ENCODE measurements at places on chromosomes 2 and 18.

GRCh38 chr2:151665959-151666358, 68.3 kb downstream of the NEB start:
- DNase-seq: no peak

DNA sequence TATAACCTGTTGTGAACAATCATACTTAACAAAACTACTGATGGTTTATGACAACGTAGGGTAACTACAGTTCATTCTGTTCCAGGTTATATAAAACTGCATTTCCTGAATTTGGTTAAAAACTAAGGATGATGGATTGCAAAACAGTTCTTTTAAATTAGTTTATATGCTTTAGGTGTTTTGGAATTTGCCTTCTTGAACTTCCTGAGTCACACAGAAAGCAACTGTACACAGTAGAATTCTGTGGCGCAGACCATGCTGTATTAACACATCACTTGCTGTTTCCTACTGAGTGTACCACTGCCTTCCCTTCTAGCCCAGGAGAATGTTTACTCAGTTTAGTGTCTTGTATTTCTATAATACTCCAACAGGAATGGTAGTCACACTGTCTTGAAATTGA, 19.4 kb downstream of the ITGB1BP1 start:
- DNase-seq: no peak

GRCh38 chr18:13579874-13580273, 146.5 kb downstream of the FAM210A start:
- no peak for DNase-seq

DNA sequence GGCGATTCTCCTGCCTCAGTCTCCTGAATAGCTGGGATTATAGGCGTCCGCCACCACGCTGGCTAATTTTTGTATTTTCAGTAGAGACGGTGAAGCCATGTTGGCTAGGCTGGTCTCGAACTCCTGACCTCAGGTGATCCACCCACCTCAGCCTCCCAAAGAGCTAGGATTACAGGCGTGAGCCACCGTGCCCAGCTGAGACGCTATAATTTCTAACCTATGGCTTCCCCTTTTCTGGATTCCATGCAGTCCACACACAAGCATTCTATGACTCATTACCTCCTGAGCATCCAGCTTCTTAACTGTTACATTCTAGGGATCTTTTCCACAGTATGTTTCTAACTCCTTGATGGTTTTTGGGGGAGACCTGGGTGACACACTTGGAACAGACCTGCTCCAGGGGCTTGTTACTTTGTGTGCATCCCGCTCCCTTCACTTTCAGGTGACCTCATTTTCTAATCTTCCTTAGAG, 11.8 kb upstream of the KCMF1 start:
- DNase-seq: no peak

- DNase-seq: no peak
Observed at GRCh38 chr2:24163186-24163585, 11.7 kb upstream of the FAM228A start.

DNA sequence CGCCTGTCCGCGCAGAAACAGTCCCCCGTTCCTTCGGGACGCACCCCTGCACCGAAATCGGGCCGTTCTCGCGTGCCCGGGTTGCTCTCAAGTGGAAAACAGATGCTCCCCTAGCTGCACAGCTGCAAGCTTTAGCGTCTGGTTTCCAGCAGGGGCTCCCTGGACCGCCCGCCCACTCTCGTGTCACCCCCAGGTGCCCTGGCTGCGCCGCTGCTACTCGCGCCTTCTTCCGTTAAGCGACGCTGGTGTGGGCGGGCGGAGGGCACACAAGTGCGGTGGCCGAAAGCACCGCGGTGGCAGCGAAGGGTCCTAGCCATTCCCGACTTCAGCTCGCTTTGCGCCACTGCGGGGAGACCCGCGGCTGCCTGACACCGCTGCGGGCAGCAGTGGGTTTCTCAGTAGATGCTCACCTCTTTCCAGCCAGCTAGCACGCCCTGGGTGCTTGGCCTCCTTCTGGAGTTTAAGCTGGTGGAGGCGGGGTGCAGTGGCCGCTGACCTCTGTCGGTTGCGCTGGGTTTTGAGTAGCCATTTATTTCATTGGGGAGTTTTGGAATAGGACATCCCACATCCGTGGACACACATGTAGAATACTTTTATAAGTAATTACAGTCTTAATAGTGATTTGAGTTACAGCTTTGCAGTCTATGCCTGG, 806 bp downstream of the ZNF407 start:
- no peak for DNase-seq

DNA sequence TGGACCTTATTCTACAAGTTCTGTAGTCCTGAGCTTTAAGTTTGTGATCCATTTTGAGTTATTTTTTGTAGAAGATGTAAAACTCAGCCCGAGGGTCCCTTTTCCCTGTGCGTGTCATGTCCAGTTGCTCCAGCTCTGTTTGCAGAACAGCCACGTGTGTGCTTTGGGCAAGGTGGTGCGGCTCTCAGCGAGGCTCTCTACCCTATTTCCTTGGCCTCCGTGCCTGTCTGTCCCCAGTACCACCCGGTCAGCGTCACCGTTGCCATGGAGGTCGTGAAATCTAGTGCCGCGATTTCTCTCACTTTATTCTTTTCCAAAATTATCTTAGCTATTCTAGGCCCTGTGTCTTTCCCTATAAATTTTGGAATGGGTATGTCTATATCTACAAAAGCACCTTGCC, 141.0 kb upstream of the CTDP1 start:
- DNase-seq: no peak

DNA sequence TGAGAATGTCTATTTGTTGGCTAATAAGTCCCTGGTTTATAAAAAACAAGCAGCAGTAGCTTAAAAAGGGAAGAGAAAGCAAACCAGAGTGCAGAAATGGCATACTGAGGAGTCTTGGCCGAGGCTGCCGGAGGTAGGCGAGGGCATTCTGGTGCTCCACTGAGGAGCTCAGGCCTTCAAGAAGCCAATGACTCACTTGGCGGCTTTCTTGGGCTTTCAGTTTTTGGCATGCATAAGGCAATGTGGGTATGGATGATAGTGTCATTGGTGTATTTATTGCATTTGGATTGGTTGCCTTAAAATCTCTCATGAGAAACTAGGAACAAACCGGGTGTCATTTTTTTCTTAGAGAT, 119.6 kb upstream of the ARL5A start:
- no peak for DNase-seq

DNA sequence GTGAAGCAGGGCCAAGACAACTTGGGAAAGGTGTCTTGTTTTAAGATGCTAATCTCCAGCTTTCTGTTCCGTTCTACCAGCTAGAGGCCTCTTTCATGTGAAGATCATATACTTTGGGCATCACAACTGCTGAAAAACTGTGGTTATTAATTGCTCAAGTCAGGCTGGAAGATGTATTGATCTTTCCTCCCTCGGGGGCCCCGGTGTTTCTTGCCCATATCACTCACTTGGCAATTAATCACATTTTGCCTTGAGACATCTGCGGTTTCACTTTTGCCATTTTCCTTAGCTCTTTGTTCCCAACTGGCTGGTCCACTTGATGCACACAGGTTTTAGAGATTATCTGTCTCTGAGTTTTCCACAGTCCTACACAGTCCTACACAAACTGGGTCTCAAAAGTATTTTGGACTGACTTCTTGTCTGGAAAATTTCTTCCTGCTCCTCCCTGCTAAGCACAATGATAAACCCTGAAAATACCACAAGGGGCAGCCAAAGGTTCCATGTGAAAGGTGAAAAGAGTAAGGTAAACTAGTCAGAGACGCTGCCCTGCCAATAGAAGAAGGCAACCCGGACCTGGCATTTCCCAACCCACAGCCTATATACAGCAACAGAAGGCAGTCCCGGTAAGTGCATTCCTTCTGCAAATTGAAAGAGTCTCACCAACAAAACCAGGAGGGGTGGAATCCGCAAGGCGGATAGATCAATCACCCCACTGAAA, 181.0 kb downstream of the AFF3 start:
- DNase-seq: no peak

- no peak for DNase-seq
Observed at GRCh38 chr18:63206433-63207142, 113.0 kb downstream of the BCL2 start.

DNA sequence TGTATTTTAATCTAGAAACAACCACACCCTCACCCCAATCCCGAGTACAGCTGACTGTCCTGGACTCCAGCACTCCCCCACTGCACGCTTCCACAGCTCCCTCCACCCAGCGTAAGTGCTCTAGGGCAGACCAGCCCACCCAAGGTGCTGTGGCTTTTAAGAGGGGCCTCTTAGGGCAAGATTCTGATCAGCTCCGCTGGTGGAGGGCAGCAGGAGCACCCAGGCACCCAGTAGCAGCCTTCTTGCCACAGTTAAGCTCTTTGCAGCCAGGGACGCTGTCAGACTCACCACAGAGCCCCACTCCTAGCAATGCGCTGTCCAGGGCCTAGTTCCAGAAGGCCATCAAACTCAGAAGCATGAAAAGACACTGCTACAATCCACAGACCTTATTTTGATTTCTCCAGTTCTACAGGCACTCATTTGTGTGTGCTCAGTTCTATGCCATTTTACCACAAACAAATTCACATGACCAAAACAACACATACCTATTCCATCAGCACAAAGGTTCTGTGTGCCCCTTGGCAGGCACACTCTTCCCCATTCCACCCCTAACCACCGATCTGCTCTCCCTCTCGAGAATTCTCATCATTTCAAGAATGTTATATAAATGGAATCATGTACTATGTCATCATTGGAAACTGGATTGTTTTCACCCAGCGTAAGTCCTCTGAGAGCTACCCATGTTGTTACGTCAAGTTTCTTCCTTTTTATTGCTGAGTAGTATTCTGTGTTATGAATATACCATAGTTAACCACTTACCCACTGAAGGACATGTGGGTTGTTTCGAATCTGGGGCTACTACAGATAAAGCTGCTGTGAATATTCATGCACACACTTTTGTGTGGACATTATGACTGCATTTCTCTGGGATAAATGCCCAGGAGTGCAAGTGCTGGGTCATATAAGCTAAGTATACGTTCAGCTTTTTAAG, 40.4 kb downstream of the PTPN2 start:
- DNase-seq: no peak

DNA sequence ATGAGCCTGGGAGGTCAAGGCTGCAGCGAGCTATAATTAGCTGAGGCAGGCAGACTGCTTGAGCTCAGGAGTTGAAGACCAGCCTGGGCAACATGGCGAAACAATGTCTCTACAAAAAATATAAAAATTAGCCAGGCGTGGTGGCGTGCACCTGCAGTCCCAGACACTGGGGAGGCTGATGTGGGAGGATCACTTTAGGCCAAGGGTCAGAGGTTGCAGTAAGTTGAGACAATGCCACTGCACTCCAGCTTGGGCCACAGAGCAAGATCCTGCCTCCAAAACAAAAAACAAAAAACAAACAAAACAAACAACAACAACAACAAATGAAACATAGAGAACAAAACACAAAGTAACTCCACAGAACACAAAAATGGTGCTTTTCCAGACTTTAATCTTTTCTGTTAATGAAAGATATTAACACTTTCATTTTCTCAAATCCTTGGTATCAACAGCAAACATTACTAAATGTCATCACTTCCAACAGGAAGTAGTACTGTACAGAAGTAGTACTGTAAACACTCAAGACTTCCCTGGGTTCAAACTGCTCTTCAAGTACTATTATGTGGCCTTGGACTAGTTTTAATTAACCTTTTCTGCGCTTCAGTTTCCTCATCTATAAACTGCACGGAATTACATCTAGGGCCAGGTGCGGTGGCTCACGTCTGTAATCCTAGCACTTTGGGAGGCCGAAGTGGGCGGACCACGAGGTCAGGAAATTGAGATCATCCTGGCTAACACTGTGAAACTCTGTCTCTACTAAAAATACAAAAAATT, 27.9 kb downstream of the PUM2 start:
- peak; percentile 38 for DNase-seq

GRCh38 chr18:74217476-74218143, 69.3 kb downstream of the TIMM21 start:
- DNase-seq: no peak

DNA sequence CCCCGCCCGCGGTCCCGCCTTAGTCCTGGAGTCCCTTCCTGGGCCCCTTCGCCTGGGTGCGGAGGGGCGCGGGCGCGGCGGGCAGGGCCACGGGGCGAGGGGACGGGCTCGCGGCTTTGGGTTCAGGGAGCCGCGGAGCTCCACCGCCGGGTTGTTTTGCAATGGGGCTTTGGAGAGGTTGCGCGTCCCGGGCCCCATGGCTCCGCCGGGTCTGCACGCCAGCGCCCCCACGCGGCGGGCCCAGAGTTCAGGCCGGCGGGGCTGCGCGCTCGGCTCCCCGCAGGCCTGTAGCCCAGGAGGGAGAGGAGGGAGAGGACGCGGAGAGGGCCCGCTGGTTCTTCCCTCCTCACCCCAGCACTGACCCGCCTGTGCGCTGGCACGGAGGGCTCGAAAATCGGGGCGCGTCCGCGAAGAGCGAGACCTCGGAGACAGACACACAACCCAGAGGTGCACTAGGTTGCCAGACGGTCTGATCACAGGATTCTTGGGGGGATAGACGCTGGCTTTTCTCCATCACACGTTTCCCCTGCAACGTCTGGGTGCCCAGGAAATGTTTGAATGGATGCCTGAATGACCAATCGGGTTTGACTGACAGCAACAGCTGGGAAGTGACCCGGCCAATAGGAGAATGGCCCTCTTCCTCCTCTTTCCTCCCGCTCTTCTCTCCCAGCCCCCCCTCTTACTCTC, 4.9 kb upstream of the SIX2 start:
- DNase-seq: peak; percentile 8

DNA sequence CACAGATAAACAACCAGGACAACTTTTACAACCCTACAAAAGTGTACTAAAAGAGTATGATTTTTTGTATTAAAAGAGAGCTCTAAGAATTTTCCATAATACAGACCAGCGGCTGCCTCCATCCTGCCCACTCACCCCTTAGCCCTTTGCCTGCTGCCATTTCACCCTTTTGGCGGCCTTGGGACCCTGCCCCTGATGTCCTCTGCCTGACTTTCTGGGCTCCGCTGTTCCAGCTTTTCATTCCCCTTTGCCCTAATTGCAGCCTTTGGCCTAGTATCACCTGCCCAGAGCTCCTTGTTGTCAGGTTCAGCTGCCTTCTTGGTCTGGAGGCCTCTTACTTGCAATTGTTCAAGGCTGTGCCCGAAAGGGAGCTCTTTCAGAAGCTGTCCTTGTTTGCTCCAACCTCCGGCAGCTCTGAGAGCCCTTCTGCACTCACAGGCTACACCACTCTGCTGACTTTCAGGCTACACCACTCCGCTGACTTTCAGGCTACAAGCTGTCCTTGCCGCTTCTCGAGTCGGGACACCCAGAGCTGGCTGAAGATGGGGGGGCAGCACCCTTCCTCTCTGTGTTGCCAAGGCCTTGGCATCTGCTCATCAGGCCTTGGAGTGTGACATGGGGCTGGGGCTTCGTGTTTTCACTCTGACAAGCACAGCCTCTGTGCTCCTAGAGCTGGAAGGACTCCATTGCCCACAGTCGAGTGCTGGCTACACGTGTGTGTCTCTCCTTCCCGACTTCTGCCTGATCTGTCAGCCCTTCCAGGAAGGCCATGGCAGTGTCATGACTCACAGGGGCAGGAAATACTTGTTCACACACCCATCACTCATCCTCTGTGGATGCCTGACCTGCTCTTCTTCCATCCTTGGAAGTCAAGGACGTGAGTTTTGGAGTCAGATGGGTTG, 43.1 kb upstream of the HDAC4 start:
- no peak for DNase-seq

GRCh38 chr2:218000136-218000535, 2.7 kb downstream of the TNS1 start:
- DNase-seq: no peak
